ENCODE measurements at places on chromosomes 3 and 15.

DNA sequence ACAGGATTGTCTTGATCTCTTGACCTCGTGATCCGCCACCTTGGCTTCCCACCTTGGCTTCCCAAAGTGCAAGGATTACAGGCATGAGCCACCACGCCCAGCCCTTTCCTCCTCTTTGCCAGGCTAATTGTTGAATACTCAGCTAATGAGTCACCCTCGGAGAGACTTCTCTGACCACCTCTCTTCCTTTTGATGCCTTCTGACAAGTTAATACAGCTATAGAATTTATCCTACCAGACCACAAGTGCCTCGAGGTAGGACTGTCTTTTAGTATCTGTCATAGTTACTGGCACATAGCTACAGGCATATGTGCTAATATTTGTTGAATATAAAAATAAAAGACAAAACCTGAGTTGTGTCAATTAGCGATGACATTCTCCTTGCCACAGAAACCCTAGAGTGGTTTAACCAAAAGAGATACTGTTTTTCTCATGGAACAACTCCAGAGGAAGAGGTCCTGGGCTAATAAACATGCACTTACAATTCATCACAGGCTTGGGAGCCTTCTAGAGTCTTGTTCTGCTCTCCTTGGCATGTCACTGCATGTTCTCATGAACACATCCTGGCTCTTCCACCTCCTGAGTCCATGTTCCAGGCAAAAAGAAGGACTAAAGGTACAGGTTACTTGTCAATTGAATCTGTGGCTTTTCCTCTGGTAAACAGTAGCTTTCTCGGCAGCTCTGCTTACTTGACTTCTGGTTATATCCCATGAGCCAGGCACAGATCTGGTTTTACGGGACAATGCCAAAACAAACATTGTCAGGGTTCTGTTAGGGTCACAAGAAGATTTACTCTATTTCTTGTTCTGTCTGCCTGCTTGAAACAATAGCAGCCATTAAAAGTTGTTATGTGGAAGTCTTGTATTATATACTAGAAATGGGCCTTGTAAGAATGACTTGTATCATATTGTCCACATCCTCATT is 332.3 kb downstream of the THSD4 start:
- DNase-seq: no peak

DNA sequence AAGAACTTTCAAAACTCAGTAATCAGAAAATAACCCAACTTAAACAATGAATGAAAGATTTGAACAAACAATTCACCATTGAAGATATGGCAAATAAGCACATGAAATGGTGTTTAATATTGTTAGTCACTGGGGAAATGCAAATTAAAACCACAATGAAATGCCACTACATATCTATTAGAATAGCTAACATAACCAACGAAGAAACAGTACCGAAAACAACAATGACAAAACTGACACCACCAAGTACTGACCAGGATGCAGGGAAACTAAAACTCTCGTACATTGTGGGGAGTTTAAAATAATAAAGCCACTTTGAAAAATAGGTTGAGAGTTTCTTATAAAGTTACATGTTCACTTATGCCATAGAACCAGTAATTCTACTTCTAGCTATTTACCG is 69.1 kb downstream of the KBTBD8 start:
- no peak for DNase-seq

DNA sequence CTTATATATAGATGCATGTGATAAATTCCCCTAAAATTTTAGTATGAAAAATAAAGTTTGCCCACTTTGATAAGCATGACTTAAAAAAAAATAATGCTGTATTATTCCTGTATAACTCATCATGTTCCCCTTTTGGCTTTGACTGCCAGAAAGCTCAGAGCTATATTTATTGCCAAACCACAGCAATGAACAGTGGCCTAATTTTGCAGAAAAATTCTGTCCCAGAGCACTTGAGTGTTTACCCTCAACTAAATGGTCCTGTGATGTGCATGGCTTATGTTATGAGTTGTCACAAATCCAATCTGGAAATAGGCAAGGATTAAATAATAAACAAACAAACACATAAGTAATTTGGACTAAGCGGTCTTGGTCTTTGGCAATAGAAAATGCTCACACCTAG is 276.7 kb downstream of the SLC9A9 start:
- DNase-seq: no peak

GRCh38 chr3:18284716-18285115 is 140.4 kb downstream of the SATB1 start:
- DNase-seq: no peak

- DNase-seq: no peak
These were observed 5.2 kb downstream of the GOLGA8B start for GRCh38 chr15:34578283-34578674.

- no peak for DNase-seq
These were observed 441.3 kb downstream of the TBL1XR1 start for GRCh38 chr3:176755977-176756376.

DNA sequence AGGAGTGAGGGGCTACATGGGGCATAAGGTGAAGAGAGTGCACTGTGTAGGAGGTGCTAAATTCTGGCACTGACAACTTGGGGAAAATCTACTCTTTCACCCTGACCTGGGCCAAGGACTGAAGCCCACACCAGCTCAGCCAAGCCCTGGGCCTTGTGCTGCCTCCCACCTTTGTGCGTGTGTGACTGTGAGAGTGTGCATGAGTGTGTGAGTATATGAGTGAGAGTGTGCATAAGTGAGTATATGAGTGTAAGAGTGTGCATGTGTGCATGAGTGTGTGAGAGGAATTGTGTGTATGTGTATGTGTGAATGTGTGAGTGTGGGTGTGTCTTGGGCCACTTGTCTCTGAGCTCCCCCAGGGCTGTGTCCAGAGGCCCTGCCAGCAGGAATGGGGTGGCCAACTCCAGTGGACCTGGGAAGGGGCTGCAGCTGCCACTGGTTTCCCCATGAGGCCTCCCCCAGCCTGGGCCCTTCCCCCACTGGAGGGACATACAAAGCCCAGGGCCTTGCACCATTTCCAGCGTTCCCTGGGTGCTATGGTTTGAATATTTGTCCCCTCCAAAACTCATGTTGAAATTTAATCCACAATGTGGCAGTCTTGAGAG is 15.2 kb downstream of the C3orf22 start:
- DNase-seq: no peak

- DNase-seq: no peak
These were observed 108.1 kb downstream of the PLOD2 start for GRCh38 chr3:146052791-146053310.

DNA sequence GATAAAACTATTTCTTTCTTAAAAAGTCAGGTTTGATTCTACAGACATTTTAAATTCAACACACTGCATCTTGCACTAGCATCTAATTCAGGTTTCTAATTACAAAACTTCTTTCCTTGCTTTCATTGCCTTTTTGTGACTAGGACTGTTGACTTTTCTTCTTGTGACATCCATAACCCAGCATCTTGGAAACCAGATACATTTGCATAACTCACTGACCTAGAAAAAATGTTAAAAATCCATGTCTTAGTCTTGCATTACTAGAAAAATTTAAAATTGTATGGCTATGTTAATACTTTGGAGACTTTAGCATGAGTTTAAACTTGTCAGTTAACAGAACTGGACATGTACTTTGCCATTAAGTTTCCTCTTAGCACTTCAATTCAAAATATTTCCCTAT is 72.7 kb downstream of the DTWD1 start:
- no peak for DNase-seq

GRCh38 chr15:62647843-62648505 is 394.6 kb upstream of the TPM1 start:
- peak; percentile 14 for DNase-seq

GRCh38 chr3:117358717-117359314 is 649.2 kb downstream of the TUSC7 start:
- no peak for DNase-seq

DNA sequence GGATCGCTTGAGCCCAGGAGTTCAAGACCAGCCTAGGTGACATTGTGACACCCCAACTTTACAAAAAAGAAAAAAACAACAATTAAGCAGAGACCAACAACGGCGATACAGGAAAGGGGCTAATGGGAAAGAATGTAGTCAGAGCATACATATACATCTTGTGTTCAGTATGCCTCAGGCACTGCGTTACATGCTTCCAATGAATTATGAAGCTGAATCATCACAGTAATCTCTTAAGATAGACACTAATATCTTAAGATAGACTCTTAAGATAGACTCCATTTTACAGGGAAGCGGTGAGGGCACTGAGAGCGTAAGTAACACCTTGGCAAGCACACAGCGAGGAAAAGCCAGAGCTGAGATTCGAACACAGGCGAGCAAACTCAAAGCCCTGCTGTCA is 6.1 kb upstream of the LDHAL6B start:
- no peak for DNase-seq

GRCh38 chr15:83115831-83116565 is 8.6 kb downstream of the TM6SF1 start:
- no peak for DNase-seq

DNA sequence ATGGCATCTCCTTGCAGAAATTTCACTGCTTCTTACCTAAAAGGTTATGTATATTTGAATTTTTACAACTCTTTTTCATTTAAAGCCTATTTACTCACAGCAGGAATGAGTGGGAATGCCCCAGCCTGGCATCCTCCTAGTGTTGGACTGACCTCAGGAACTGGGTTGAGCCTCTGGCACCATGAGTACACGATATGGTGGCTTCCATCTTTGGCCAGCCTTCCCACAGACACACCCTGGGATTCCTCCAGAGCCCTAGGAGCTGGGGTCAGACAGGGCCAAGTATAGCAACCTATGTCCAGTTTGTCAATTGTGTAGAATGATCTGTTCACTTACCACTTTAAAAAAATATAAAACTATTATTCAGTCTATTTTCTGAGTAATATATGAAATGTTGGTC is 57.2 kb upstream of the HEG1 start:
- no peak for DNase-seq

DNA sequence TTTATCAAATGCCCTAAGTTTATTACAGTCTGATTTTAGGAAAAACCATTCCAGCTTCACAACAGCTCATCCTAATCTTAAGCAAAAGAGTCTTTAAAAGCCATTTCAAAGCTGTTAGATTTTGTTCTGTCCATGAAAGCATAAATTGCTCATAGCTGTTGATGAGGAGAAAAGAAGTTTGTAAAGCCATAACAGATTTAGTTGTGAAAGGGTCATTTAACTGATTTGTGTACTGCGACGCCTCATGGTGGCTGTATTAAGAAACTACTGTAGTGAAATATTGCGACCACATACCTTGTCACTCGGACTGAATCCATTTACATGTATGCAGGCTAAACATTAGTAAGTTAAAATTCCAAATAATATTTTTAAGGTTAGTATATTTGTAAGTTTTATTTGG is 20.9 kb downstream of the BBX start:
- DNase-seq: no peak

GRCh38 chr15:58748040-58748851 is 1.3 kb downstream of the ADAM10 start:
- DNase-seq: no peak

DNA sequence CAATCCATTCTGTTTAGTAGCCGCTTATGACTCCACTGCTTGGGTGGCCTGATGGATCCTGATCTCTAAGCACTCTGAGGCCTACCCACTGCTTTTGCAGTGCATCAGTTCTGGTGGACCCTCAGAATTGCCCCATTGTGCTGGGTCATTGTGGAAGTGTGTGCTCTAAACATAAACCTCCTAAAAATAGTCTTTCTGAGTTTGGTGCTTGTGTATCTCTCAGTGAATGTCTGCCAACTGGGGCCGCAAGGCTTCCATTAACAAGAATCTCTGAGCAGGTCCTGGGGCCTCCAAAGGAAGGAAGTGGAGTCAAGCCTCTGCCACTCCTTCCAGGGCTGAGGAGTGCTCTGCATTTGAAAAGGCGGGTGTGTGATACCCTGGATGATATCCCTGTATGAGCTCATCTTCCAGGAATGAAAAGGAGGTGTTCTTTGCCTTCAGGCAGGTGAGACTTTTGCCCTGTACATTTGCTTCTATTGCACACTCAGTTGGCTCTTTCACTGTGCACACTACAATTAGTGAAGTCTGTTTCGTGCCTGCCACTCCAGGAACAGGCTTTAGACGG is 80.0 kb upstream of the CACNA2D3 start:
- DNase-seq: no peak

Measured in NCI-H1417 (cell line).